ENCODE measurements at places on chromosomes 13 and 19.

DNA sequence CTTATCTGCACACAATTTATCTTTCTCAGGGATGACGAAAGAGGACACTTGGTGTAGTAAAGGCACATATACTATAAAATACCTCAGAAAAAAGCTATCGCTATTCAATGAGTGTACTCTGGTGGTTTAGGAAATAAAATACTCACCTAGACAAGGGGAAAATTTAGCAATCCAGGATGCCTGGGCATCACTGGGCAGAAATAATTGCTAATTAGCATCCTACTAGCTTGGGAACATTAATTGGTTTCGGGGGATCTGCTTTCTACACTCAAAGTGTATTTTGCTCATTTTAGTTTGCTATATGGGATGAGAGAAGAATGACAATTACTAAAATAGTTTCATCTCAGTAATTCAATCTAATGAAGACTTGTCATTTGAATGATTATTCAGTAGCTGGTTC, 60.3 kb downstream of the OLFM4 start:
- DNase-seq = no peak

DNA sequence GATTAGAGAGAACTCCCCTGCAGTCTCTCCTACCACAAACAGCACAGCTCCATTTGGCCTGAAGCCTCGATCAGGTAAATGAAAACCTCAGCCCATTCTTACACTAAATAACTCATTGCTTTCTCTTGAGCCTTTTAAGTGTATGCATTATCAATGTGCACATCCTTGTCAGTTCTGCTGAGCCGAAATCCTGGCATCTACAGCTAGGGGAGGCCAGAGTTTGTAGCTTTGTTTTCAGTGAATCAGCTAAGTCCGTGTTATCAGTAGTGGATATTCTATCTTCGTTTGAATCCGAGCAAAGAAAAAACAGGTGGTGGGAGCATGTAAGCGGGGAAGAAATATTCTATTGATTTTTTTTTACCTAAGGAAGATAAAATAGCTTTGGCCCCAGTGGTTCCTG, 84.4 kb downstream of the ESD start:
- no peak for DNase-seq

DNA sequence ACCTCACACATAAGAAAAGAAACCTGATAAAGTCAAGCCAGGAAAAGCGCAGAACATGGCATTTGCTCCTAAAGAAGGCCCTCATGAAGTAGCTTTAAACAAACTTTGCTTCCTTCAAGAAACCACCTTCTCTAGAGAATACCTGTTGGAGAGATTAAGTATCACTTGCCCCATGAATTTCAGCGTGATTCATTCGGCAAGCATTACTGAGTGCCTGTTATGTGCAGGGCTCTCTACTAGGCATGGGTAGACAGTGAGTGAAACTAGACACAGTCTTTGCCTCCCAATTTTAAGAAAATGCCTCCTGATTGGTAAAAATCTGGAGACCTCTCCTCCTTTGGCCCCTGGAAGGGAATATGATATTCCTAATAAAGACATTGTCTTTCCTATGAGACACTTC, 475.8 kb upstream of the NBEA start:
- no peak for DNase-seq

DNA sequence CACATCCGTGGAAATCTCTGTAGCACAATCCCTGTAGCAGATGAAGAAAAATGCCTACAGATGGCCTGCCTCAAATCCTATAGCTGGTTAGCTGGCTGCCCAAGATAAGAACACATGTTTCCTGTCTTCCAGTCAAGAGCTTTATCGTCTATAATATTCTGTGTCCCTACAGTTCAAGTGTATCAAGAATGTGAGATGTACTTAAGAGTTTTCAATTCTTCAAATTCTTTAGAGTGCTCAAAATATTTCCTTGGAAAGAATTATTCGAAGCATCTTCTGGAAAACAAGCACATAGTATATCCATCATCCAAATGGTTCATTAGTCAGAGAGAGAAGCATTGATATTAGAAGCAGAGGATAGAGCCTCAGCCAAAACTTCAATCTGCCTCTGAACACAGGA, 239.8 kb downstream of the COG6 start:
- DNase-seq = no peak

- no peak for DNase-seq
These were observed 301.7 kb upstream of the NBEA start for GRCh38 chr13:34640179-34640992.

DNA sequence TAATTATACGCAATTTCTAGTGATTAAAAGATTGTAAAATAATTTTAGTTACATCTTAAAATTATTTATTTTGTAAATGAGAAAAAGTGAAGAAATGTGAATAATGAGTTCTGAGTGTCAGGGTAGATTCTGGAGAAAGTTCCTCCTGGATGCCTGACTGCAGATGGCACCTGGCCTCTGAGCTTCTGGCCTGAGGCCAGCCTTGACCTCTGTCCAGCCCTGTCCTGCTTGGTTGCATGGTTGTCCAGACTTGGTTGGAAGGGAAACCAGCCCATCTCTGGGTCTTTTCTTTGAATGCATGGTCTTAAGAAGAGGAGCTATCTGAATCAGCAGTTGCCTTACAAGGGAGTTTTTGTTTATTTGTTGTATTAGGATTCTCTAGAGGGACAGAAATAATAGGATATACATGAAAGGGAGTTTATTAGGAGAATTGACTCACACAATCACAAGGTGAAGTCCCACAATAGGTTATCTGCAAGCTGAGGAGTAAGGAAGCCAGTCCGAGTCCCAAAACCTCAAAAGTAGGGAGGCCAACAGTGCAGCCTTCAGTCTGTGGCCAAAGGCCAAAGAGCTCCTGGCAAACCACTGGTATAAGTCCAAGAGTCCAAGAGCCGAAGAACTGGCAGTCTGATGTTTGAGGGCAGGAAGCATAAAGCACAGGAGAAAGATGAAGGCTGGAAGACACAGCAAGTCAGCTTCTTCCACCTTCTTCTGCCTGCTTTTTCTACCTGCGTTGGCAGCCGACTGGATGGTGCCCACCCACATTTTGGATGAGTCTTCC, 385.8 kb downstream of the ZNF536 start:
- no peak for DNase-seq

GRCh38 chr19:47637550-47637949, 28.6 kb downstream of the BICRA start:
- DNase-seq = no peak

DNA sequence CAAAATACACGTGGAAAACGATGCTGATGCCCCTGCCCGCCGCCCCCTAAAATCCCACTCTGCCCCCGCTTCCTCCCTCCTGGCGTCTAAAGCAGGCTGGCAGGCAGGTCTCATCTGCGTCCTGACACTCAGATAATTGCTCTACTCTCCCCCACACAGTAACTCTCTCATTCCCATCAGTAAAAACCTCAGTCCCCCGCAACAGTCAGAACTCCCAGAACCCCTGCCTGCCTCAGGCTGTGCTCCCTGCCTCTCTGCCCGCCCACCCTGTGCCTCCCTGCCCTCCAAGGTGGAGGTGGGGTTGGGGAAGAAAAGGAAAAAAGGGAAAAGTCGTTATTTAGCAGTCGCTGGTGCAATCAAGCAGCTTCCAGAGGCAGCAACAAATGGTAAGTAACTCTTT, 473.7 kb downstream of the EFNB2 start:
- DNase-seq = peak; percentile 29

DNA sequence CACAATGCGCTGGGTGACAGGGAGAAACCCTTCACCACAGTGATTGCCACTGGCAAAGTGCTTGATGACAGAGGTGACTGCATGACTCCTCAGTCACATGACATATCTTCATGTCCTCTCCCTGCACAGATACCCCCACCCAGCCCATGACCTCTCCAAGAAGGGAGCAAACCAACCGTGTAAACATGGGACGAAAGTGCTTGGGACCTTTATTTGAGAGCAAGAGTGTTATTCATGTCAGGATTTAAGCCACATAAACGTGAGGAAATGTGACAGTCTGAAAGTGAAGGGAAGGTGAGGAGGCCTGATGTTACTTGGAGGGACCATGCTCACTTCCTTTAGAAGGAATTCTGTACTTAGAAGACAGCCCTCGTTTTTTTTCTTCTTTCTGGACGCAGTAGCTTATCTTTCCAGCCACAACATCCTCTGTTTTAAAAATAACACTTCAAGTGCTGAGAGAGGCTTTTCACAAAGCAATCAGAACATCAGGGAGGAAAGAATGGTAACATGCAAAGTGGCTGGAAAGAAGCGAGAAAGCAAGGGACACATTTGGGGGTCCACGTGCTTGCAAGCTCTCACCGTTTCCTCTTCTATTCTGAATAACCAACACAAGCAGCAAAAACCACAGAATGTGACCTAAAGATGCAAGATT, 35.6 kb downstream of the EPS15L1 start:
- no peak for DNase-seq

GRCh38 chr19:4037301-4037949, 29.3 kb downstream of the ZBTB7A start:
- no peak for DNase-seq

GRCh38 chr13:28574617-28575142, 79.8 kb upstream of the FLT1 start:
- DNase-seq = no peak

- DNase-seq = no peak
These were observed 38.6 kb upstream of the SEMA6B start for GRCh38 chr19:4597975-4598671.

DNA sequence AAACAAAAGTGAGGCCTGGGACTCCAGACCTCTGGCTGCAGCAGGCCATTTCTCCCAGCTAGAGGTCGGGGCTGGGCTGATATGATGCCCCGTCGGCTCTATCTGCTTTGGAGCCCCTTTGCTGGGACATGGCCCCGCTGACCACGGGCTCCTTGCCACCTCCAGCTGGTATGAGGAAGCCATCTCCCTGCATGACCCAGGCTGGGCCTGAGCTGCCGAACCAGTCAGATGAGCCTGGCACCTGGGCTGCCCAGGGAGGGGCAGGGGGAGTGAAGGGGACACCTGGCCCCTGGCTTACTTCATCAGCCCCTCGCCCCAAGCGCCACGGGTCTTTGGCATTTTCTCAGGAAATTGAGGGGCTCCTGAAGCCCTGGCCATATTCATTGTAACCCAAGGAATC, 7.8 kb downstream of the ZSWIM4 start:
- no peak for DNase-seq

GRCh38 chr19:7488736-7489353, at the start of gene PEX11G:
PEX11G (minus strand) TSS chr19:7489035; CDS start chr19:7489010, 25 bp downstream.
- DNase-seq = peak; percentile 89

DNA sequence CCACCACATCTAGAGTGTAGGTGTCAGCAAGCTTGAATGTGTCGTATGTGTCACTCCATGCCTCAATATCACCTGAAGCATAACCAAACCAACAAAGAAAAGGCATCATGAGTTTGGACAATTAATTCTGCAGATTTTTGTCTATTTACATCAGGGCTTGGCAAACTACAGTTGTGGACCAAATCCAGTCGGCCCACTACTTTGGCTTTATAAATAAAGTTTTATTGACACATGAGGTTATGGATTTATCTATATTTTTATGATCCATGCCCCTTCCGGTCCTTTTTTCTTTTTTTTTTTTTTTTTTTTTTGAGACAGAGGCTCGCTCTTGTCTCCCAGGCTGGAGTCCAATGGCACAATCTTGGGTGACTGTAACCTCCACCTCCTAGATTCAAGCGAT, 9.2 kb upstream of the CABP5 start:
- DNase-seq = no peak
